8988T (cell line): ENCODE measurements at places on chromosomes 7 and 10.

DNA sequence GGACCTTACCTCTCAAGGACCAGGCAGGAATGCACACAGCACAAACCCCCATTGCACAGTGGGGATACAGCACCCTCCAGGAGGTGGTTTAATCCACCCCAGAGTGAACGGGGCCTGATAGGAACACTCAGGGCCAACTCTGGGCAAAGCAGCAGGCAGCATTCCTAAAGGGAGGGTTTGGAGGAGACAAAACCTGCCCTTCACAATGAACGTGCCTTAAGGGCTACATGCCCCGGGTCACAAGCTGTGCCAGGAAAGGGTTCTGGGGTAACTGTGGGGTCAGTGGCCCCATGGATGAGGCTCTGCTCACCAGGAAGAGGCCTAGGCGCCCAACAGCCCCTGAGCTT is 1.1 kb downstream of the GPRIN2 start:
- peak; percentile 26 for DNase-seq

DNA sequence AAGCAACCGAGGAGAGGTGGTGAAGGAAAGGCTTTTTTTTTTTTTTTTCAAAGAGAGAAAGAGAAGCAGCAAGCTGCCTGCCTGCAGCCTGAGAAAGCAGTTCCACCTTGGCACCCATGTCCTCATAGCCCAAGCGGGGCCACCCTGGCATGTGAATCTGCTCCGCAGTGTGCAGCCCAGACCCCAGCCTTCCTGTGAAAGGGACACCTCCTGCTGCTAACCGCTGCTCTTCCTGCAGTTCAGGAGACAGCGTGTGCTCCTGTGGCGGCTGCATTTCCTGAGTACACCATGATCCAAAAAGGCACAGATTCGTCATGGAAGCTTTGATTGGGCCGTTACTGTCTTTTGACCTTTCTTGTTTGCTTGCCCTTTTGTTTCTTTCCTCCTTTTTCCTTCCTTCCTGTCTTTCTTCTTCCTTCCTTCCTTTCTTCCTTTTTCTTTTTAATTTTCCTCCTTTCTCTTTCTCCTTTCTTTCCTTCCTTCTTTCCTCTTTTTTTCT is 38.1 kb downstream of the IKZF1 start:
- no peak for DNase-seq

- no peak for DNase-seq
Measured at GRCh38 chr10:30413996-30414576, 19.9 kb upstream of the MAP3K8 start.

- no peak for DNase-seq
Measured at GRCh38 chr10:105354010-105354409, 712.9 kb downstream of the SORCS3 start.

- no peak for DNase-seq
Measured at GRCh38 chr7:38932509-38933168, 23.6 kb upstream of the VPS41 start.

DNA sequence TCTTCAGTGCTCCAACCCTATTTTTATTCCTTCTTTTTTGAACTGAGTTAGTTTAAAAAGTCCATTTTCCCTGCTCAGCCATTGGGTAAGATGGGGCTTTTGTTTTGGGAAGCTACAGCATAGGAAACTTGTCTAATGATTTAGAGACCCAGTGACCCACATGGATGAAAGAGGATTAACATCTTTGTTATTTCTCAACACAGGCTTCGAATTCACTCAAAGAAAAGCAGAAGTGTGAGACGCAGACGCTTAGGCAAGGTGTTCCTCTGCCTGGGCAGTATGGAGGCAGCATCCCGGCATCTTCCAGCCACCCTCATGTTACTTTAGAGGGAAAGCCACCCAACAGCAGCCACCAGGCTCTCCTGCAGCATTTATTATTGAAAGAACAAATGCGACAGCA is 152.0 kb downstream of the HDAC9 start:
- no peak for DNase-seq

- no peak for DNase-seq
Measured at GRCh38 chr10:19920075-19920726, 104.0 kb downstream of the PLXDC2 start.

DNA sequence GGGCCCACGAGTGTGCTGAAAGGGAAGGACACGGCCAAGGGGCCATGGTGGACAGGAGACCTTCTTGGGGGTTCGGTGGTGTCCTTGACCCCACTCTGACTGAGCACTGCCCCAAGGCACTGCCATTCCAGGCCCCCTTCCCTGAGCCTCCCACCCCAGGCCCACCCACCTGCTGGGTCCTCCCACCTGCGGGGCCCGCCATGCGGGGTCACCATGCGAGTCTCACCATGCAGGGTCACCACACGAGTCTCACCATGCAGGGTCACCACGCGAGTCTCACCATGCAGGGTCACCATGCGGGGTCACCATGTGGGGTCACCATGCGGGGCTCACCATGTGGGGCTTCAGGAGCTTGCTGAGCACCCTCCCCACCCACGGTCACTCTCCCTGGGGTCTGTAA is 76.3 kb downstream of the LHPP start:
- no peak for DNase-seq

GRCh38 chr10:49458869-49459268 is 63.0 kb upstream of the DRGX start:
- no peak for DNase-seq

DNA sequence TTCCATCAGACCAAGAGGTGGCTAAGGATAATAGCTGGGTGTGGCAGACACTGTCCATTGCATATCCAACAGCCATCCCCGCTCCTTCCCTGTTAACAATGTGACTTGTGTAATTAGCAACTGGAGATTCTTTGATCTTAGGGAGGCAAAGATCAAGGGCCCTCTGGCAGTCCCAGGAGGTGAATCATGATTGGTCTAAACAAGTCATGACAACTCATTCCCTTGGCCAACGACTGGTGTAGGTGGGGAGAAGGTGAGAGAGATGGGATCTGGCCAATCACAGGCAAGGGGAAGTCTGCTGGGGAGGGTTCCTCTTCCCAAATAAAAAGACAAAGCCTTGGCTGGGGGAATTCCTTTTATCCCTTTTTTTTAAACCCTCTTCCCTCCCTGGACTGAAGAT is 46.2 kb upstream of the COMTD1 start:
- no peak for DNase-seq

DNA sequence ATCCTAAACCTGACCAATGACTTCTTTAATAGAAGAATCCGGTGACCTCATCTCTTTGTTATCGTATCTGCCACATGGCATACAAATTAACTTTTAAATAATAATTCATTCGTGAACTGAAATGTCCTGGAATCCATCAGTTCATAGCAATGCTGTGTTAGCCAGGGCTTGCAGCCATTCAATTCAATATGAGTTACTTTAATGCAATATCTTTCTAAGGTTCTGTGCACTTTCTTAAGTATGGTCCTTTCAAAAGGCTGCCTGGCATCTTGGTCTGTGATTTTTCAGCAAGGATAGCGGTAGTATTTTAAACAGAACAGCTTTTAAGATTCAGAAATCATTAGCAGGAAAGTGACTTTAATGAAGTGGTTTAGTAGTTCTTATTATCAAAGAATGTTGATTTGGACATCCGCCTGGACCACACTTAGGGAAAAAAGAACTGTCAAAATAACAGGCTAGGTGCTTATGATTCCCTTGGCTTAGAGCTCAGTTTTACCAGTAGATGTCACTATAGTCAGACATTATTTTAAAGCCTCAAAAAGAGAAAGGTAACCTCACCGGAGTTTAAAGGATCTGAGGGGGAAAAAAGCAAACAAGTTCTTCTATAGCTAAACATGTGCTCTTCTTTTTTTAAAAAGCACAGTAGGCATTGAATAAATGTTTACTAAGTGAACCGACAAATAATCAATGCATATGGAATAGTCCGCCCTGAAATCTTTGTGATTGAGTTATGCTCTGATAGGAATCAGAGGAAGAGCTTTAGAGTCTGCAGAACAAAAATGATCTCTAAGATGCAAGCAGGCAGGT is 22.7 kb downstream of the SLC35G1 start:
- DNase-seq, result no peak

DNA sequence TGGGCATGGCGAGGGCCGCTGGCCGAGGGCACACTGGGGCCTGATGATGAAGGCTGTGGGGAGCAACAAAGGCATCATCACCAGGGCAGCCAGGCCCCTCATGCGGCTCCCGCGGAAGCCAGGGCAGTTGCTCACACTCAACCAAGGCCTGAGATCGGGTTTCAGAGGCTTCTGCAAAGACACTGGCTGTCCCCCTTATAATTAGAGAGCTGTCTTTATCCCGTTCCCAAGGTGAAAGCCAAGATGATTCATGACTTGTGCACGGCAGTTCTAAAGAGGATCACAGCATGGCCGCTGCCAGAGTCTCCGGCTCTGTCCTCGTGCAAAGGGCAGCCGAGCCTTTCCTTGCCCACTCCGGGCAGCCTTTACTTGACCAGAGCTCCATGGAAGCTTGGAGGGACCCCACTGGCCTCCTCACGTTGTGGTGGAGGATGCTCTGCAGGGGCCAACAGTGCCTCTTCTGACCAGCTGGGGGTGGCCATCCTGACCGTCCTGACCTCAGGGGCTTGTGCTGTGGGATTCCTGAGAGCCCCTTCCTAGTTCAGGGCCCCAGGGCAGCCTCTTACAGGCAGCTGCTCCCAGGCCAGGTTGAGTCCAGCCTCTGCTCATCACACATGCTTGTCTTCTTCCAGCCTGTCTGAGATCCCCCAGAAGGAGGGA is 82.3 kb downstream of the PRKAG2 start:
- DNase-seq, result no peak

GRCh38 chr7:37108615-37109014 is 340.0 kb downstream of the ELMO1 start:
- DNase-seq, result no peak

DNA sequence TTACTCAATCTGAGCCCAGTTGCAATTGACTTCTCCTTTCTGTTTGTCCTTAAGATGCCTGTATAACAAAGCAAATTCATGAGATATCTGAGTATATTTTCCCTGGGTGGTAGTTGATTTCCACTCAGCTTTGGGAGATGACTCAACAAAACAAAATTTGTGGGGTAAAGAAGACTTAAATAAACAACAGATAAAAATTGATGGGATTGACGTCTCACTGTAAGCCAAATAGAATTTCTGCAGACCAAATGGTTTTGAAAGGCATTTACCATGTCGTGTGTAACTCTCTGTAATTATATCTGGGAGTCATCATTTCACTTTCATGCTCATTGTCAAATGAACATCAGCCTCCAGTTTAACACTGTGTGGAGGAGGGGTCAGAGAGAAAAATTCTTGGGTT is 255.4 kb upstream of the MYO3A start:
- no peak for DNase-seq

- DNase-seq, result no peak
Measured at GRCh38 chr7:157129200-157129599, 9.5 kb upstream of the UBE3C start.

- DNase-seq, result no peak
Measured at GRCh38 chr10:104734433-104734832, 93.3 kb downstream of the SORCS3 start.

DNA sequence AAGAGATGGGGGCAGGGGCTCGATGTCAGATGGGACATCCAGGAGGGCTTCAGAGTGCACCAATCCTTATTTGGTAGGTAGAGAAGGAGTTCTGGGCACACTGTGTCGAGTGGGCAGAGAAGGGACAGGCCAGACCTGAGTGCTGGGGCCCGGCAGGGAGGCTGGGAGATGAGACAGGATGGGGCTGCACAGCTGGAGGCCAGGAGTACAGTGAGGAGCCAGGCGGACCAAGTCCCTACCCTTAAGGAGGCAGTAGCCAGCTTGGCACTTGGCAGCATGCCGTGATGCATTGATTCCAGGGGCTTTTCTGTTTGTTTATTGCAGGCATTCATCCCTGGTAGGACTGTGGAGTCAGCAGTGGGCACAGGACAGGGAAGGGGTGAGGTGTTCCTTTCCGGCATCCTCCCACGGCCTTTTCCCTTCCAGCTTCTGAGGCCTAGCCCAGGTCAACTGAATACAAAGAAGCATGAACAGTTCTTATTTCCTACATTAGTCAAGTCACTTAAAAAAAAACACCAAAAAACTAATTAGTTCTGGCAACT is 168.8 kb upstream of the CDCA7L start:
- DNase-seq, result no peak

DNA sequence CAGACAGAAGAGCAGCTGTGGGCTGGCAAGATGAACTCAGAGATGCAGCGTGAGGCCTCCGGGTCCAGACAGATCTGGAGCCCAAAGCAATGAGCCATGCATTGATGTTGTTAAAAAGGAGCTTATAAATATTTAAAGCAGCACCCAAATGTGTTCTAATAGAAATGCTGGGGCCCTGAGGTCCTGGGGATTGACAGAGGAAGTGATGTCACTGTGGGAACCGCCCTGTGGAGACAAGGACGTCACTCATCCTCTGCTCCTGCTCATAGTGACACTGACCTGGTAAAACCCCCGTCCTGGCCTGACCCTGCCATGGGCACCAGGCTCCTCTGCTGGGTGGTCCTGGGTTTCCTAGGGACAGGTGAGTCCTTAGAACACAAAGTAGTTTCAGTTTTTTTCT is 197.0 kb upstream of the PRSS58 start:
- no peak for DNase-seq

DNA sequence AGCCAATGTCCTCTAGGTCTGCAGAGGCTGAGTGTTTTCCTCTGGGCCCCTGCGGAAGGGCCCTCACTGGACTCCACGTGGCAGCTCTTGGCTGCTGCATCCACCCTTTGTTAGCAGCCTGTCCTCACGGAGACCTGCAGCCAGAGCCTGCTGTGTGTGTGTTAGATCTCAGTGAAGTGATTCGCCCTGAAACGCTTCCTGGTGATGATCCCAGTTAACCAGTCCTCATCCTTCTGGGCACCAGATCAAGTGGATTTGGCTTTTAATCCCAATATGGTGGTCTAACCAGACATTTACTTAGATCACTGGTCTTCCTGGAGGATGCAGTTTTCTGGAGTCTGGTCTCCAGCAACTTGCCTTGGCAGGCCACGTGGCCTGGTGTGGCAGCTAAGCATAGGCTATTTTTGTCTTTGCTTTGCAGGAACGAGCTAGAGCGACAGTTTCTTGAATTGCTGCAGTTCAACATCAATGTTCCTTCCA is 39.5 kb upstream of the GJD4 start:
- DNase-seq, result no peak

DNA sequence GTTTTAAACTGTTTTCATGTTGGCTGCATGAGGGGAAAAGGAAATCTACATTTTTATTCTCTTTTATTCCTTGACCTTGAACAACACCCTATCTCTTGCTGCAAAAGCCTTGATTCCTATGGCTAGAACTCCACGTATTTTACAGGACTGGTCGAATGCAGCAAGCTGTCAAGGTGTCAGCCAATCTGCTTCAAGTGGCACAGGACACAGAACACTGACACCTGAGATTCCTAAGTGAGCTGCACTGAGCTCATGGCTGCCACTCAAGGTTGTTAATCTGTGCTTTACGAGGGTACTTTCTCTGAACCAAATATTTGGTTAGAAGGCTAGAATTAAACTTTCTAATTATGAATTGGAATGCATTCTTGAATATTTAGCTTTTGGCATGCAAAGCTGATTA is 349.7 kb upstream of the COBL start:
- DNase-seq, result no peak

- DNase-seq, result no peak
Measured at GRCh38 chr7:133020496-133020895, 61.4 kb downstream of the CHCHD3 start.

GRCh38 chr7:36038063-36038721 is 114.9 kb upstream of the EEPD1 start:
- no peak for DNase-seq

GRCh38 chr7:45972629-45973312 is 51.7 kb upstream of the IGFBP3 start:
- DNase-seq, result no peak
